T-helper 17 cell (primary cell): ENCODE measurements at places on chromosomes 2 and 18.

DNA sequence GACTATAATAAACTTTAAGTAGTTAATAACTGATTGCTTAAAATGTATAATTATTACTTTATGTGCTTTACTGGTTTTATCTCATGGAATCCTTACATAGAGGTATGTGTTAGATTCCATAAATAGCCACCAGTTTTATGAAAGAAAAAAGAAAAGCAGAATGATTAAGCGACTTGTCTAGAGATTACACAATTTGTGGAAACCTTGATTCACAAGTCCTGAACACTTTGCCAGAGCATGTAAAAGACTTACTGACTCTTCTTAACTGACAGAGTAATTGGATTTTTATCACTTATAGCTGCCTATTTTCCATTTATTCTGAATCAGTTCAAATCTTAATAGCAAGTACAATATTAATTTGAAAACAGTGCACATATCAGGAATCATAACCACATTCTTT lies 448.7 kb upstream of the NETO1 start:
- no peak overlapping the region for H3K4me3 ChIP-seq
- no peaks in the 10 kb centered on the region for H3K4me1 ChIP-seq
- H3K36me3 ChIP-seq = no peaks in the 10 kb centered on the region
- no peaks in the 10 kb centered on the region for H3K27me3 ChIP-seq
- no peak for DNase-seq

DNA sequence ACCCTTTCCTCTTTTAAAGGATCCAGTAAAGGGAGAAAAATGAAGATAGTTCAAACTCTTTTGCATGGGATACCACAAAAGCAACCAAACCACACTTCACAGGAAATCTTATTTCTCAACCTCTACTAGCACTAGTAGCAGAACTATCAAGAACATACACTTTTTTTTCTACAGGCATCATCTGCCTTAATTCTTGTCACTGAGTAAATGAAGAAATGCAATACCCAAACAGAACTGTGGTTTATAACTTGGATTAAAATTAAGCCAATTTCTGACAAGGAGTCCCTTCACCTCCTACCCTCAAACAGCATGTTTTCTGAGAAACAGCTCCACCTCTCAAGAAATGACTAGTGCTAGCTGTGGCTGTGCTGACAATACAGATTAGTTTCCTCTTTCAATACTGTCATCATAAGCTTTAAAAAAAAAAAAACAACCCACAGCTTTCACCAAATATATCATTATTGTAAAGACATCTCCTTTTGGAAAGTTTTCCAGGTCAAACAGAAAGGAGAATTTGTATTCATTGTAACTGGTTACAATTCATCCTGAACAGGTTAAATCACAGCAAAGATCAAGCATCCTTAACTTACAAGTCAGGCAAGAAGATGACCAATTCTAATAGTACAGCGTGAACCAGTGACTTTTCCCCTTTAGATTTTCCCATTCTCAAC lies 44.4 kb downstream of the PTPN2 start:
- no peak for DNase-seq
- no peaks in the 10 kb centered on the region for H3K27me3 ChIP-seq
- H3K4me1 ChIP-seq = peaks cover 59% of the 10 kb centered on the region
- H3K36me3 ChIP-seq = peaks cover 7% of the 10 kb centered on the region

- H3K4me1 ChIP-seq = peaks cover 11% of the 10 kb centered on the region
- H3K27ac ChIP-seq = no peak overlapping the region
- no peaks in the 10 kb centered on the region for H3K27me3 ChIP-seq
- H3K4me3 ChIP-seq = no peak overlapping the region
- no peaks in the 10 kb centered on the region for H3K36me3 ChIP-seq
Observed at GRCh38 chr2:48126162-48126561, 219.9 kb upstream of the FBXO11 start.

- no peak overlapping the region for H3K27ac ChIP-seq
- peaks cover 10% of the 10 kb centered on the region for H3K27me3 ChIP-seq
- no peak overlapping the region for H3K4me3 ChIP-seq
- peaks cover 3% of the 10 kb centered on the region for H3K36me3 ChIP-seq
- no peak for DNase-seq
Observed at GRCh38 chr2:180943275-180943674, 37.1 kb upstream of the UBE2E3 start.

- H3K4me3 ChIP-seq = no peak overlapping the region
- H3K27me3 ChIP-seq = no peaks in the 10 kb centered on the region
- no peak for DNase-seq
Observed at GRCh38 chr18:43420950-43421349, 143.7 kb upstream of the SYT4 start.

DNA sequence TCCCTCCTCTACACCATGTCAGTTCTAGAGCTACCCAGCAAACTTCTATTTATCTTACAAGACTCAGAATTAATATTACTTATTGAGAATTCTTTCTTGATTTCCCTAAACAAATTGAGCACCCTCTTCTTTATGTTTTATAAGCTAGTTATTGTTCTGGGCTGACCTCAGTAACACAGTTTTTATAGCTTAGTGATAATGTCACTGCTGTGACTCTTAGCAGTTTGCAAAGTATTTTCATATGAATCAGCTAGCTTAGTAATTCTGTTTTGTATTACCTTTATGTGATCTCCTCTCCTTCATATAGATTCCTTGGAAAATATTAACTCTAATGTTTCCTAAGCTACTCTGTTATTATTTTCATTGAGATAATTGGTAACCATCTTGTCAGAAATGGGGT lies 114.9 kb downstream of the PMS1 start:
- peaks cover 5% of the 10 kb centered on the region for H3K27me3 ChIP-seq
- no peak overlapping the region for H3K27ac ChIP-seq

GRCh38 chr18:55402731-55403405 lies 185.1 kb downstream of the TCF4 start:
- H3K4me1 ChIP-seq = no peaks in the 10 kb centered on the region
- peaks cover 22% of the 10 kb centered on the region for H3K27me3 ChIP-seq
- H3K27ac ChIP-seq = no peak overlapping the region
- H3K4me3 ChIP-seq = no peak overlapping the region
- no peaks in the 10 kb centered on the region for H3K36me3 ChIP-seq

DNA sequence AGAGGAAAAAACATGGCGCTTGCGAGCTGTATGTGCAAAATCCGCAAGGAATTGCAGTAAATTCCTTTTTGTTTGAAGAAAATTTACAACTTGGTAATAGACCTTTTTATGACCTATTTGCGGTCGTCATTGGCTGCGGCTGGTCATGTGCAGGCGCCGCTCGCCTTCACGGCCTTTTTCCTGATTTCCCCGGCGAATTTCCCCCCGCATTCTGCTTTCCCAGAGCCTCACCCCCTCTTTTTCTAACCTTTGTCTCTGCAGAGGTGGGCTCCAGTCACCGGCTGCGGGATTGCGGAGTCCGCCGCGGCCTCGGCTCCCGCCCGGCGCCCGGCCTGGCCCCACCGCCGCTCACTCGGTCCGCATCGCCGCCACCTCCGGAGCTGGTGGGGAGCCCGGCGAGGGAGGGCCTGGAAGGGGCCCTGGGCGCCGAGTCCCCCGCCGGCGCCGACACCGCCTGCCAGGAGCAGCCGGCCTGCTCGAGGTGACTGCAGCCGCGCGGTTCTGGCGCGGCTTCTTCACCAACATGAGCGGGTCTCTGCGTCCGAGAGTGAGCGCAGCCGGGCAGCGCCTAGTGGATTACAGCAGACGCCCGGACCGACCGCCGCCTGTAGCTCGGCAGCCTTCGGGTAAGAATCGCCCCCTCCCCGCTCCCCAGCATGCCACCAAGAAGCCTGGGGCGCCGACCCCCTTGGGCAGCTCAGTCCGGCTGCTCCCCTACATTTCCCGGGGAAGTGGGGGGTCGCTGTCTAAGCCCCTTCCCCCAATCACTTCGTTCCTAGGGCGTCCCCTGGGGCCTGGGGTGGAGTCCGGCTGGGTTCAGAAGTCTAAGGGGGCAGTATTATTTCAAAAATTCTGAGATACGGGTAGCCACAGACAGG lies 7.1 kb downstream of the HOXD8 start:
- H3K27ac ChIP-seq = no peak overlapping the region
- peaks cover 13% of the 10 kb centered on the region for H3K4me1 ChIP-seq
- H3K36me3 ChIP-seq = peaks cover 6% of the 10 kb centered on the region
- H3K4me3 ChIP-seq = no peak overlapping the region
- peaks cover 77% of the 10 kb centered on the region for H3K27me3 ChIP-seq

DNA sequence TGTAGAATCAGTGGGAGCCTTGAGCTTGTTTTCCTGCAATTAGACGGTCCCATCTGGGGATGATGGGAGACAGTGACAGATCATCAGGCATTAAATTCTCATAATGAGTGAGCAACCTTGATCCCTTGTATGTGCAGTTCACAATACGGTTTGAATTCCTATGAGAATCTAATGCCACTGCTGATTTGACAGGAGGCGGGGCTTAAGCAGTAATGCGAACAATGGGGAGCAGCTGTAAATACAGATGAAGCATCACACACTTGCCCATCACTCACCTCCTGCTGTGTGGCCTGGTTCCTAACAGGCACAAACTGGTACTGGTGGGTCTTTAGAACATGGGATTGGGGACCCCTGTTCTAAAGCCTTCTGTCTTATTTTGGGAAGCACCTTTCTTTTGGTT lies 17.9 kb upstream of the NYAP2 start:
- H3K4me3 ChIP-seq = no peak overlapping the region
- peaks cover 26% of the 10 kb centered on the region for H3K27me3 ChIP-seq
- no peak overlapping the region for H3K27ac ChIP-seq
- DNase-seq = no peak
- no peaks in the 10 kb centered on the region for H3K36me3 ChIP-seq

DNA sequence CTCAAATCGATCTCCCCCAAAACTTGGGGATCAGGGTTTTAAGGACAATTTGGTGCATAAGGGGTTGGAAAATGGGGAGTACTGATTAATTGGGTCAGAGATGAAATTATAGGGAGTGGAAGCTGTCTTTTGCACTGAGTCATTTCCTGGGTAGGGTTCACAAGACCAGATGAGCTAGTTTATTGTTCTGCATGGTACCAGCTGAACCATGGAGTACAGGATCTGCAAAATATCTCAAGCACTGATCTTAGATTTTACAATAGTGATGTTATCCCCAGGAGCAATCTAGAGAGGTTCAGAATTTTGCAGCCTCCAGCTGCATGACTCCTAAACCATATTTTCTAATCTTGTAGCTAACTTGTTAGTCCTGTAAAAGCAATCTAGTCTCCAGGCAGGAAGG lies 73.1 kb downstream of the CPO start:
- H3K4me1 ChIP-seq = no peaks in the 10 kb centered on the region
- H3K27ac ChIP-seq = no peak overlapping the region
- H3K4me3 ChIP-seq = no peak overlapping the region
- DNase-seq = no peak
- peaks cover 2% of the 10 kb centered on the region for H3K36me3 ChIP-seq
- H3K27me3 ChIP-seq = peaks cover 10% of the 10 kb centered on the region

GRCh38 chr2:5617358-5617757 lies 74.8 kb upstream of the SOX11 start:
- H3K27ac ChIP-seq = no peak overlapping the region
- DNase-seq = no peak
- no peak overlapping the region for H3K4me3 ChIP-seq
- H3K36me3 ChIP-seq = no peaks in the 10 kb centered on the region

DNA sequence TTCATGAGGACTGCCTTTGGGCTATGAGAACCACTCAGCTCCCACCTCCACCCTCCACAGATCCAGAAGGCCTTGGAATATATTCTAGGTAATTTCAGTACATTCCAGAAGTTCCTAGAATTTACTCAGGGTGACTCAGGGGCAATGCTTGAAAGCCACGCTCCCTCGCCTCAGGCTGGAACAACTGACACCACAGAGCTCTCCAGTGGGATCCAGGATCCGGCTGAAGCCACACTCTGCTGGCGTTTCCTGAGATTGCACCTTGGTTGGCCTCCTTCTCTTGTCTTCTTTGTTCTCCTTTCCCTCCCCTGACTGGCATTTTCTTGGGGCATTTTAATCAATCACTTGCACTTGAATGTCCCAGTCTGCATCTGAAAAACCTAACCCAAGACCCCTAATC lies 92.6 kb upstream of the KCNE4 start:
- no peak overlapping the region for H3K4me3 ChIP-seq
- peaks cover 44% of the 10 kb centered on the region for H3K27me3 ChIP-seq
- peaks cover 5% of the 10 kb centered on the region for H3K36me3 ChIP-seq
- DNase-seq = no peak
- no peaks in the 10 kb centered on the region for H3K4me1 ChIP-seq

DNA sequence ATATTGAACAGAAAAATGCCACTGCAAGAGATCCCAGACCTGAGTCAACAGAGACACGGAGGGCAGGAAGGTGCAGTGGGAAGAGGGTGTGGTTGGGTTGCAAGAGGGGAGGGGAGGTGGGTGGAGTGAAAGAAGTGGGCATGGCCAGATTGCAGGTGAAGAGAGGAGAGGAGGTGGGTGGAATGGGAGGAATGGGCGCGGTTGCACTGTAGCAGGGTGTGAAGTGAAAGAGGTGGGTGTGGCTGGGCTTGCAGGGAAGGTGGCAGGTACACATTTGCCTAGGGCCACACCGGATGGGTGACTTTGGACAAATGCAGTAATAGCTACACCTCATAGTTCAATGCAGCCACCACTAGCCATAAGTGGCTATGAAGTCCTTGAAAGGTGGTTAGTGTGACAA lies 71.1 kb downstream of the DOCK10 start:
- peak overlapping the region; percentile 21 for H3K27ac ChIP-seq
- no peaks in the 10 kb centered on the region for H3K36me3 ChIP-seq
- DNase-seq = no peak
- peak overlapping the region; percentile 71 for H3K4me3 ChIP-seq
- no peaks in the 10 kb centered on the region for H3K27me3 ChIP-seq

- no peaks in the 10 kb centered on the region for H3K4me1 ChIP-seq
- H3K27me3 ChIP-seq = peaks cover 55% of the 10 kb centered on the region
- DNase-seq = no peak
- no peak overlapping the region for H3K4me3 ChIP-seq
Observed at GRCh38 chr18:32460171-32460731, 10.4 kb downstream of the GAREM1 start.

- peaks cover 7% of the 10 kb centered on the region for H3K36me3 ChIP-seq
- H3K4me1 ChIP-seq = peaks cover 28% of the 10 kb centered on the region
Observed at GRCh38 chr2:224882291-224883171, 159.7 kb downstream of the DOCK10 start.

DNA sequence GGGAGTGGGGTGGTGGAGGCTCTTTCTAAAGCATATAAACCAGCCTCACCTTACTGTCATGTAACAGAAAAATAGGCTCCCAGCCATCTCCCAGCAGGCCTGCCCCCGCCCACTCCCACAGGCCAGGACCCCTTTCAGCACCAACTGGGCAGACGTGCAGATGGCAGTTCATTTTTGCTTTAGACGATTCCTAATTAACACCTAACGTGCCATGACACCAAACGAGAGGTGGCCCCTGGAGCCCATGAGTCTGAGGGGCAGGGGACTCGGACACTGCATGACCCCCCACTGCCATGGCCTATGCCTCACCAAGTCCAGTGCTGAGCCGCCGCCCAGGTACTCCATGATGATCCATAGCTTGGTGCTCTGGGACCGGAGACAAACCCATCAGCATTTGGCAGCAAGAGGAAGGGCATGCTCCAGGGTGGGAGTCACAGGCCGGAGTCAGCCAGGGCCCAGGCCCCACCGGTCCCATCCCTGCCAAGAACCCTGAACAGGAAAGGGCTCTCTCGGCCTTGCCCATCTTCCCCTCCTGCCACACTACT lies 7.9 kb downstream of the STK25 start:
- no peak overlapping the region for H3K4me3 ChIP-seq
- H3K27me3 ChIP-seq = no peaks in the 10 kb centered on the region
- H3K27ac ChIP-seq = no peak overlapping the region
- DNase-seq = no peak
- peaks cover 11% of the 10 kb centered on the region for H3K4me1 ChIP-seq

- no peaks in the 10 kb centered on the region for H3K36me3 ChIP-seq
- DNase-seq = no peak
- no peak overlapping the region for H3K27ac ChIP-seq
- H3K27me3 ChIP-seq = no peaks in the 10 kb centered on the region
- H3K4me1 ChIP-seq = peaks cover 2% of the 10 kb centered on the region
- H3K4me3 ChIP-seq = no peak overlapping the region
Observed at GRCh38 chr2:239762106-239762505, 263.0 kb downstream of the NDUFA10 start.

GRCh38 chr2:188308483-188308882 lies 16.8 kb downstream of the GULP1 start:
- H3K27me3 ChIP-seq = no peaks in the 10 kb centered on the region
- no peak overlapping the region for H3K27ac ChIP-seq
- DNase-seq = no peak
- no peaks in the 10 kb centered on the region for H3K36me3 ChIP-seq
- no peaks in the 10 kb centered on the region for H3K4me1 ChIP-seq
